ENCODE measurements at places on chromosomes 1 and 21. TPM values are rescaled to one million over a fixed set of nuclear protein-coding genes. Genes with fewer than 3 reads are reported as not detected.

The KIF14 gene
- total RNA-seq = 20.1 TPM

The MCOLN3 gene
- 2.2 TPM for total RNA-seq

The KRTAP11-1 gene
- total RNA-seq = not detected

The ADAMTSL4 gene
- 0.11 TPM for total RNA-seq

The DENND2C gene
- total RNA-seq = 0.96 TPM

The RXRG gene
- not detected for total RNA-seq

The TENT5C gene
- 18.8 TPM for total RNA-seq

The BMP8B gene
- 0.67 TPM for total RNA-seq

The MTOR gene
- total RNA-seq = 40.7 TPM

The POU3F1 gene
- total RNA-seq = 0.83 TPM

The PALMD gene
- total RNA-seq = not detected

The RGS5 gene
- 4.1 TPM for total RNA-seq

The EFNA3 gene
- 4.2 TPM for total RNA-seq

The C8B gene
- total RNA-seq = not detected

The CELA2A gene
- total RNA-seq = not detected

The LIPI gene
- not detected for total RNA-seq

The CFHR5 gene
- total RNA-seq = not detected

The GNAT2 gene
- 0.22 TPM for total RNA-seq

The ZNF678 gene
- total RNA-seq = 7.3 TPM

The LHX8 gene
- not detected for total RNA-seq

All from activated naive CD8-positive, alpha-beta T cell treated with anti-CD3 and anti-CD28 coated beads, Interleukin-2, amount 10 ng/mL, durations not matched to agents 7 days and 5 days (primary cell).